ENCODE measurements at places on chromosomes 6 and 20.

- no peak for DNase-seq
These were observed 248.5 kb downstream of the FOXC1 start for GRCh38 chr6:1858196-1858595.

- no peak for DNase-seq
These were observed 76.4 kb downstream of the EYA2 start for GRCh38 chr20:46970937-46971630.

DNA sequence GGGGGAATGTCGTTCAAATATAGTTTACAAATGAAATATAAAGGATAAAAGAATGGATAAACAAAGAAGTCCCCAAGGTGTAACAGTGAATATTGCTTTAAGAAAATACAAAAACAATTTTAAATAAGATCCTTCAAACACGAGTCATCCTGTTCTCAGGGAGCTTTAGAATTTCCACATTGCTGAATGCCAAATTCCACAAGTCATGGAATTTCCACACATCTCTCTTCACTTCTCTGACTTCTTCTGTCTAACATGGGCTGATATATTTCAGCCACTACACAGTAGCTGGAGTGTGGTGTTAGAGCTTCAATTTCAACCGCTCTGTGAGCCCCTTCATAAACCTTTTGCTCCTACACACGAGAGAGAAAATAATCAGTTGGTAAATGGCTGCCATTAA lies 28.0 kb downstream of the IL22RA2 start:
- DNase-seq: no peak

DNA sequence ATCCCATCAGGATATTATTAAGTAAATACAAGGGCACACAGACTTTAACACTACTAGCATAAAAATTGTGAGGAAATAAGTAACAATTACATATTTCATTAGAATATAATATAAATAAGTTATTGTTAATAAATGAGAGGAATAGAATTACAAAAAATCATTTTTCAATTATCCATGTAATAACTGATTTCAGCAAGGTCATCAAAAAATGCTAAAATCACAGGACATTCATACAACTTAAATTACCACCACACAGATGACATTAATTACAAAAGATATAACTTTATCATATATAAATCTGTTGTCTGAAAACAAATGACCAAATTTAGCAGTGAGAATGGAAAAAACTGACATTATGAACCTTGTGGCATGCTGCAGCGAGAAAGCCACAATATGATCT lies 37.0 kb downstream of the STX7 start:
- DNase-seq: no peak

DNA sequence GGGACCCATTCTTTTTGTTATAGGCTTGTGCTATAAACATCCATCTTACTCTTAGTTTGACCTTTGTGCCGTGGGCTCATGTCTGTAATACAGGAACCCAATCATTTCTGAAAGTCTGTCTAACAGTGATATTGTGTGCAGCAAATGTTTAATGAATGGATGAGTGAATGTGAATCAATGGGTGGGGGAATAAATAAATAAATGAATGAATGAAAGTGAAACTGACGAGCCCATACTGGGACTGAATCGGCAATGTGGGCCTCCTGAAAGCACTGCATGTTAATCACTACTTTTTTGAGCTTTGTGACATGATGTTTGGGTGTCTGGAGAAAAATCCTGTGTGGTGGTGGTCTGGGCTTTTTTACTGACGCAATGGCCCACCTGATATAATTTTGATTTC lies 175.0 kb downstream of the GMPR start:
- DNase-seq: no peak

GRCh38 chr6:62324834-62325233 lies 38.8 kb upstream of the KHDRBS2 start:
- DNase-seq: no peak

GRCh38 chr6:31651602-31652191 lies 764 bp downstream of the BAG6 start:
- DNase-seq: no peak

DNA sequence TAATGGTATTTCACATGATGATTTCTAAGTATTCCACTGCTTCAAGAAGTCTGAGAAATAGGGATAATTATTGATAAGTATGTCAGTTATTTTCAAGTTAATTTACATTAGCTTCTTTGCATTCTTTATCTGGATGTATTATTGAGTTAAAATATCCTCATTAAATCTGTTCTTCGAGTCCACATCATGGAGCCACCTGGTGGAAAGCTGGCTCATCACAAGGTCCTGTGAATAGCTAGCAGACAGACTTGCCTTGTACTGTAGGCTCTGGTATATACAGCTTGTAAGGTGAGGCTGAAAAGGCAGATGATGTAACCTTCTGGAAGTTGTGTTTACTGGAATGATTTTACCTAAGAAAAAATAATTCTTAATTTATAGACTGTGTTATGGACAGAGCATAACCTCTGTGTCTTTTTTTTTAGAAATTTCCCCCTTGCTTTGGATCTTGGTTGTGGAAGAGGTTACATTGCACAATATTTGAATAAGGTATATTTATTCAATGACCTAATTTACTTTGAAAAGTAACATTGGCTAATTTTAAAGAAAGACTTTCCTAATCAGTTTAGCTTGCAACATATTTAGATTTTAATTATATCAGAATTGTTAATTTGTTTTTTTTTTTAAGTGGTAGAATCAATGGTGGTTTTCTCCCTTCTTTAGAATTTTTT lies 3.5 kb downstream of the NDUFAF5 start:
- no peak for DNase-seq

DNA sequence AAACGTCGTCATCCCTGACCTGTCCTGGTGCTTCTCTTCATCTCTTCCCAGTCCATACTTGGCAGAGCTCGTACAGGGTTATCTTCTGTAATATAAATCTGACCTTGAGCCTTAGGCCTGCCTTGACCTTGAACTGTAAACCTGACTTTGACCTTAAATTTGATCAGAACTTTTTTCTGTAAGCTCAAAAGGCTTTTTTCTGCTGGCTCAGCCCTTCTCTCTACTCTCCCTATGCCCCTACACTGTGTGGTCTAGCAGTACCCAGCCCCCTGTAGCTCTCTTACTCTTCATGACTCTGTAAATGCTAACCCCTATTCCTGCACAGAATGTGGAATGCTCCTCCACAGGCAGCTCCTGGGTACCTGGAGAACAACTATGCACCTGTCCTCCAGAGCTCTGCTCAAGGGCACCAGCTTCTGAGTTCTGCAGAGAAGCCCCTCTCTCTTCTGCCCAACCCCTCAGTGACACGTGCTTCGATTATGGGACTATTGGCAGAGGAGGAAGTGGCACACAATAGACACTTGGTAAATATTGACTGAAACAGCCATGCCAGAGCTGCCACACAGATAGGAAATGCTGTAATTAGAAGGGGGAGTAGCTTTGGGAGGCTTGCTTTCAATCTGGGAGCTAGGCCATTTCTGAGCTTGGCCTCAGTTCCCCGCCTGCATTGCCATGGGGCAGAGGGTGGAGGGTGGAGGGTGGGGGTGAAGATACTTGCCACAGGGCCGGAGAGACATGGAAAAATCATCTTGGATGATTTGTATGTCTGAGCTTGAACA lies 15.4 kb downstream of the SNPH start:
- DNase-seq: no peak

- no peak for DNase-seq
These were observed 11.3 kb downstream of the GABRR1 start for GRCh38 chr6:89205819-89206218.

DNA sequence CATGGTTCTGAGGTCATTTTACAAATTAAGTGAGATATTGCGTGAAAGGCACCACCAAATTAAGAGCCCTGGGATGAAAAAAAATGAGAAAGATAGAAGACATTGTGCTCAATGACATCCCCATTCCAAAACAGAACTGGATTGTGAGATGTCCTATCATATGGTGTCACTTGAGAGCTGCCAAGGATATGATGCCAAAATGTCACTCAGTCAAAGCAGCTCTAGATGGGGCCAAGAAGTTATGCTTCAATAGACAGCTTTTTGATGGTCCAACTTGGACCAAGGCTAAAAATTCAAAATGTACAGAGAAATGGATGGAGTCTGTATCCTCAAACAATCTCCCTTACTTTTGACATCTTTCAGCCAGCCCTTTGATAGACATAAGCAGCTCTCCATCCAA lies 180.8 kb downstream of the UST start:
- DNase-seq: no peak

DNA sequence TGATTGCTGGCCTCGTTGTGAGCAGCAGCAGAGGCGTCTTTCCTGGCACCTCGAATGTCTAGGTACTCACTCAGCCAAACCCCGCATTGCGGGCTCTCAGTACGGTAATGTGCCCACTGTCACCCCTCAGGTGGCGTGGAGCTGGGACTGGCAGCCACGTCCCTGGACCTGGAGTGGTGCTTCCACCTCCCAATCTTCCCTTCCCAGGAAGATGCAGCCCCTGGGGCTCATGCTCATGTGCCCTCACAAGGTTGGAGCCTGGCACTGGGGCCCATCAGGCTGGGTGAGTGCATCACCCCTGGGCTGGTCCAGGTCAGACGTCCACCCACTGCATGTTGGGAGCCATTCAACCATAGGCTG lies 75.7 kb downstream of the TCP11 start:
- no peak for DNase-seq

- no peak for DNase-seq
These were observed 310.7 kb downstream of the EYA4 start for GRCh38 chr6:133551847-133552341.

DNA sequence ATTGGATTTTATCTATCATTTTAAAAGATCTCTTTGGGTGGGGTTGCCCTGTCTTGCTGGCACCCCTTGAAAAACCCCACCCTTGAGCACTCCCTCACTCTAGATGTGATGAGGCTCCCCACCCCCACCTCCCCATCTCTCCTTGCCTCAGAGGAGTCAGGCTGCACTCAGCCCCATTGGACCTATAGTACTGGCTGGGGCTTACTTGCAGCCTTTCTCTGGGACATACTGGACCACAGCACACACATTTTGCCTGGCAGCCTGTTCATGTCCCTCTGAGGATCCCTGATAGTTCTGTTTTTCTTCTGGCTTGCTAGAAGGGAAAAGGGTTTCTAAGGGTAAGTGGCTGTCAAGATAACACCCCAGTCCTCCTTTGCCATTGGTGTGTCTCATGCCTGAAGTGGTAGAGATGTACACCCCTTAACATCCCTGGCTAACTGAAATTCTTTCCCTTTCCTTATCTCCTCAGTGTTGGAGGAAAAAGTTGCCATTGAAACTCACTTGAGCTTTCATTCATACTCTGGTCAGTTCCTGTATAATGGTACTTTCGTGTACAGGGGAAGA lies 553.4 kb upstream of the CITED2 start:
- no peak for DNase-seq

- DNase-seq: no peak
These were observed 23.4 kb upstream of the VEGFA start for GRCh38 chr6:43746613-43747102.

DNA sequence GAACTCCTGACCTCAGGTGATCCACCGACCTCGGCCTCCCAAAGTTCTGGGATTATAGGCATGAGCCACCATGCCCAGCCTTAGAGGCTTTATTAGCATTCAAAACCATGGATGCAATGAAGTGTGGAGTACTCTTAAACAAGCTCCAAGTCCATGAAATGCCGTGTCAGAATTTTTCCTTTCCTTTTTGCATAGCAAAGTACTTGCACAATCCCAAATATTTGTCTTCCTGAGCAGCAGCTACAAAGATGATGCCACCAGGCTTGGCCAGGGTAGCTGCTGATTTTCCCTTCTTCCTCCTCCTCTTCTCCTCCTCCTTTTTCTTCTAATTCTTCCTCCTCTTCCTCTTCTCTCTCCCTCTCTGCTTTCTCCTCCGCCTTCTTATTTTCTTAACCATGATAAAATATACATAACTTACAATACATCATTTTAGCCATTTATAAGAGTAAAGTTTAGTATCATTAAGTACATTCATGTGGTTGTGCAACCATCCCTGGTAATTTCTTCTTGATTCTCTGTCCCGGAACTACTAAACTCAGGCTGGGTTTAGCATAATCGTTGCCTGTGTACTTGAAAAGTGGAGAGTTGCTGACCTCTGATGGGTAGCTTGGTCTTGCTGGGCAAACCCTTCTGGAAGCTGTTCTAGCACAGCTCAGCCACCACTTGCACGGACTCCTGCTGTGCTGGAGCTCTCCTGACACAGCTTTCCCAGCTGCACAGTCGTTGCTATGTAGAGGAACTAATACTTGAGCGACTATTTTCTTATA lies 20.3 kb downstream of the MUCL3 start:
- no peak for DNase-seq

DNA sequence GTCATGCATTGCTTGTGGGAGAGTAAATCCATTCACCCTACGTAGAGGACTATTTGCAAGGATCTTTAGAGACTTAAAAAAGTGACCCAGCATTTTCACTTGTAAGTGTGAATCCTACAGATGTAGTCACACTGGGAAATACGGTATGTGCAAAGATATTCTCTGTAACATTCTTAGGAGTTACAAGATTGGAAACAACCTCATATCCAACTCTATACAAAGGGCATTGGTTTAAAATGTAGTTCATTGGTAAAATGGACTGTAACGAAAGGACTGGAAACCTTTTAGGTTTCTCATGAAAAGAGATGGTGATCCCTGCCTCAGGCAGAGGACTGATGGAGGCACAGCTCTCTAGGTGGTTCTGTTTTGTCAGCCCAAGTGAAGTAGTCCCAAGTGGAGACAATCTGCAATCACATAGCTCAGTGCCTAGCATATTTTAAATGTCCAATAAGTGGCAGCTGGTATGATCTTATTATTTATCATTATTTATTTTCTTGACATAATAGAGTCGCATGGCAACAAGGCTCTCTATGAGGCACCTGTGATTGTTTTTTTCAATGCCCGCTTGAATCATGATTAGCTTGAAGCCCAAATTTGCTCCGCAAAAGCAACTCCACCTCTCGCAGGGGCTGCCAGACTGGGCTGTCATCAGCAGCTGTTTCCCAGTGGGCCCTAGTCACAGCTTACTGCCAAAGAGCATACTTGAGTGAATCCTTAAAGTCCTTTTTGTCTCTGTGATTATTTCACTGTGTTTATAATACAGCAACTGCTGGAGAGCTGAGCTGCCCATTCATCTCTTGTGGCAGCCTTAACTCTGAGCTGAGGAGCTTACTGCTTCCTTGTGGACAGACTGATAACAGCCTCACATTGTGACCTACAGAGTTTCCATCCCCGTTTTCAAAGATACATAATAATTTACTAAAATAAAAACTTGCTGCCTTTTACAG lies 19.8 kb upstream of the ENPP1 start:
- no peak for DNase-seq

Data from cortex of kidney (tissue), 1 donor.